ENCODE measurements at places on chromosomes 6 and 20.

GRCh38 chr20:15763366-15763765, 809.9 kb downstream of the KIF16B start:
- DNase-seq, result no peak

DNA sequence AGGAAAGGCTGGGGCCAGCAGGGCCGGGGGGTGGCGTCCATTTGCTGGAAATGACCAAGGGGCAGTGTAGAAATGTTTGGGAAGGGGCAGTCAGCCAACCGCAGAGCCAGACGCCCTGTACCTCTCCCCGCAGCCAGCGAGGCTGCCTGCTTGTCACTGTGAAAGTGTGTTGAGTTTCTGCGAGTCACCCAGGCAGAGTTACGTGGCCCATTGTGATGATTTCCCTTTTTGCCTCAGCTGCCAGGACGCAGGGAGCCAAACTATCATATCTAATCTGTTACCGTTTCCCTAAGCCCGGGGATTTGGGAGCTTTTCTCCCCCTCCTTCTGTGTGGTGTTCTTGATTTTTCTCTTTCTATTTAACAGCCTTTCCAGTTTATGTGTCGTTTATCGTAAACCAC, 67.9 kb upstream of the STX16 start:
- no peak for DNase-seq

- DNase-seq, result no peak
Measured at GRCh38 chr20:4216866-4217265, 201.5 kb upstream of the RNF24 start.

DNA sequence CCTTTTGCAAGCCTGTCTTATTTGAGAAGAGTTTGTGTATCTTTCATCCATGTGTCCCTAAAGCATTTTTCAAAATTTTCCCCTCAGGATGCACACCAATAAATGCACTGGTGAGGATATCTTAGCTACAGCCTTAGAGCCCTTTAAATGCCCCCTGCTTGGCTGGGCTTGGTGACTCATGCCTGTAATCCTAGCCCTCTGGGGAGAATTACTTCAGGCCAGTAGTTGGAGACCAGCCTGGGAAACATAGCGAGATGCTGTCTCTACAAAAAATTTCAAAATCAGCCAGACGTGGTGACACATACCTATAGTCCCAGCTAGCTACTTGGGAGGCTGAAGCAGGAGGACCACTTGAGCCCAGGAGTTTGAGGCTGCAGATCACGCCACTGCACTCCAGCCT, 33.8 kb upstream of the PLCB4 start:
- DNase-seq, result no peak

DNA sequence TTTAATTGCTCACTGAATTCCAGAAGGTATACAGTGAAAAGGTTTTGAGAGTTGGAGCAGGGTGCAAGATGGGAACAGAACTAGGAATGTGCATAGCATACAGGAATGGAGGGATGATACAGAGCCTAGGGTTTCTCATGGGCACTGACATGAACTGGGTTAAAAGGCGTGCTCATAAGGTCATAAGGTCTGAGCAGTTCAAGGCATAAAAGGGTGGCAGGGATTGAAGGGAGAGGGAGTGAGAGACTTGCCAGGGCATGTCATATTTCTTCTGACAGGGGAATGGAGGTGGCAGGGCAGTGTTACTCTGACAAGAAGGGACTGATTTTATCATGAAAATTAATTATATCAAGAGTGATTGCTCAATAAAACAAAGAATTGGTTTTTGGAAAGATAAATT, 4.7 kb downstream of the MLIP start:
- DNase-seq, result no peak

GRCh38 chr6:24930431-24930871, 5.3 kb downstream of the RIPOR2 start:
- DNase-seq, result no peak

DNA sequence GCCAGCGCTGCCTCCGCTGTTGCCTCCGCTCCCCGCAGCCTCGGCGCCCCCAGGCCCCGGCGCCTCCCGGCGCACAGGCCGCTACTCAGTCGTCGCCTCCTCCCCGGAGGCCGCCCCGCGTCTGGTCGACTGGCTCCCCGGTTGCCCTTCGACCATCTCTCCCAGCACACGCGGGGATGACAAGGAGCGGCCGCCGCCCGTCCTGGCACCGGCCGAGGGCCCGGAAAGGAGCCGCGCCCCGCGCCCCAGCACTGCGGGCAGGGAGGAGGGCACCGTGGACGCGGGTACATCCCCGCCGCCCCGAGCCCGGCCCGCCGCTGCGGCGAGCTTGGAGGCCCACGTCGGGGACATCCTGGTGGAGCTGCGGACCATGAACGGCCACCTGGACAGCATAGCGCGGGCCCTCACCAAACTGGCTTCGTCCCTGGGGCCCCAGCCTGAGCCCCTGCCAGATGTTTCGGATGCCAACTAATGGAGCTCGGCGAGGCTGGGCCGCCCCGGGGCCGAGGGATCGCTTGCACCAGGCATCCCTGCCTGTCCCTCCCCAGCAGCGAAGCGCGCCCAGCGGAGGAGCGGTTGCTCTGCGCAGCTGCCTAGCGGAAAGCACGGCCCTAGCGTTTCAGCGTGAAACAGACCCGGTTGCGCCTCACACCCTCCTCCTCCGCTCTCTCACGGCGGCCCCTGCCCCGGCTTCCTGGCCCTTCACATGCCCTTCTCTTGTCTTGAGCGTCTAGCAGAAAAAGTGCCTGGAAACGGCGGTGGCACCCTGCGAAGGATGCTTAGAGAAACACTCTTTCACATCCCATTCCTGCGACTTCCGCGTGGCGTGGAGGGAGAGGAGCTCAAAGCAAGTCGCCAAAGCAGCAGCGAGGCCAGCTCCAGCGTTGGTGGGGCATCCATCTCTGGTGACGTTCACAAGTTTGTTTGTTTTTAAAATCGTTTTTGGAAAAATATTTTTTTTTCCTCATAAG, 285.8 kb upstream of the SUPT3H start:
- no peak for DNase-seq

- DNase-seq, result no peak
Measured at GRCh38 chr6:35790683-35791082, 6.4 kb downstream of the CLPS start.

GRCh38 chr20:64100946-64101688, 6.2 kb downstream of the NPBWR2 start:
- DNase-seq, result no peak

GRCh38 chr6:6932968-6933367, 174.8 kb upstream of the RREB1 start:
- no peak for DNase-seq

GRCh38 chr6:157987788-157988699, 6.4 kb downstream of the SYNJ2 start:
- DNase-seq, result no peak

GRCh38 chr6:159085396-159085895, 40.7 kb upstream of the TAGAP start:
- DNase-seq, result no peak

DNA sequence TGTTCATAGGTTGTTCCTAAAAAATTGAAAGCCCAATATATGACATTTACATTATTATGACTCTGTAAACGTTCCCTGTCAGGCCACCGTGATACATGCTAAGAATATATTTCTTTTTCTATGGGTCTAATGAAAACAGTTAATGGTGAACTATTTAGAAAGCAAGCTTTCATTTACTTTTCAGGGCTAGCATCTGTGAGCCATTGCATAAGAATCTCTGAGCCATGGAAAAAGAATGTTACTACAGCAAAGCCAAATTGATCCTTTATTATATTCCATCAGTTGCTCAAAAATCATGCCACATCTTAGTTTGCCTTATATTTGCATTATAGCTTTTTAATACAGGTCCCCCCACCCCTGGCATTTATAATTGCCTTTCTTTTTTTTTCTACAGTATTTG, 275.5 kb downstream of the ZFAND3 start:
- DNase-seq, result no peak

Data from suprapubic skin (tissue), 4 donors.